ENCODE measurements at places on chromosomes 6 and 20.

DNA sequence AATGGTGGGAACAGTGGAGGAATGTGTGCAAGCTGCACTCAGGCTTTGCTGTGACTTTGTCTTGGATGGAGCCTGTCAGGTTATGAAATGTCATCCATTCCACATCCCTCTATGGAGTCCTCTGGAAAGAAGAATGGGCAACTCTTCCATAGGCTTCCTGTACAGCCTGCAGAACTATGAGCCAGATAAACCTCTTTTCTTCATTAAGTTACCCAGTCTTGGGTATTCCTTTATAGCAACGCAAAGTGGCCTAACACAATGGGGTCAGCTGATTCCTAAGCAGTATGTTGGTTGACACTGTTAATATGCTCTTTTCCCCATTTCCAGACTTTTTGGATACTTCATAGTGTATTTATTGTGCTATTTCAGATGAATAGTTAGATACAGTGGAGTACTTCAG is 75.8 kb upstream of the IYD start:
- no peak for DNase-seq

DNA sequence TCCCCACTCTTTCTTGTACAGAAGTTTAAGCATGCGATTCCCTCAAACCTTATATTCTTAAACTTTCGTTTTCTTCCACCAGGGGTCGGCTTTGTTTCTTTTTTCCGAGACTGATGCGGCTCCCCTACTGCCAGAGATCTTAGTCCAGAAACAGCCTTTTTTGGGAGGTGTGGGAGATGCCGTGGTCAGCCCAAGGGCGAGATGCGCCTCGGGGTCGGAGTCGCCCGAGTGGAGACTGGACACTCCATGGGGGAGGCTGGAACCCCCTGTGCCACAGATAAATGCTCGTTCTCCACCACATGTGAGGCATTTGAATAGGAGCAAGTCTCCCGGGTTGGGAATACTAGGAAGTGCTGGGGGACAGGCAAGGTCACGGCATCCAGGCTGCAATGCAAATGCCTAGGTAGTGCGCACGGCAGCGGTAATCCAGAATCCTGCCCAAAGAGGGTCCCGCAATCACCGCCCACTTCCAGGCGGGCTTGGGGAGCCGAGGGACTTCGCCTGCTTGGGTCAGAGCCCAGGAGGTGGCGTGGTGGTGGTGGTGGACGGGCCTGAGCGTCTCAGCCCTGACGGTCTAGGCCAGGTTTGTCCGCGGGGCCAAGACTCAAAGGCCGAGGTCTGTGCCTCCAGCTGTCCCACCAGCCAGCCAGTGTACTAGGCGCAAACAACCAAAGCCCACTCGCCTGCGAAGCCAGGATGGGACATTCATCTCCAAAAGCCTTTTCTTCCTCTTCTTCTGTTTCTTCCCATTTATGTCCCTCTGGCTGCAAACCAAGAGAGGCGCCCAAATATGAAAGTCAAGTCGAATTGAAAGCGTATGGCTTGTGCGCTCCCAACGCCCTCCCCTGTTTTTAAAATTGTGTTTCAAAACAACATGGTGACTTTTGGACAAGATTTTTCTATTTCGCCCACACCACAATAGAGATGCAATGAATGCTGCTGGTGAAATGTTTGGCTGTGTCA is 39.3 kb upstream of the OSTM1 start:
- peak; percentile 69 for DNase-seq

GRCh38 chr6:147287869-147288271 is 83.7 kb downstream of the STXBP5 start:
- peak; percentile 24 for DNase-seq

- DNase-seq: no peak
Observed at GRCh38 chr6:34056305-34057108, 89.4 kb downstream of the GRM4 start.

DNA sequence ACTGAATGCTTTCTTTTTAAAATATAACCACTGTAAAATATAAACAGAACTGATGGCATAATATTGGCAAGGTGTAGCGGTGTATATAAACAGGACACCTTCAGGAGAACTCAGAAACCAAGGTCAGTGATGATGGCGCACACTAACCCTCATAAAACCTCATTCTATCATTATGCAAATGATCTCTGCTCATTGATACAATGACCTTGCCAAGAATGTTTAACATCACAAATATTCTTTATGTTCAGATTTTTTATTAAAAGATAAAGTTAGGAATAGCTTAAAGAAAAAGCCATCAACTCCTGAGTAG is 48.6 kb upstream of the DST start:
- DNase-seq: no peak

- DNase-seq: no peak
Observed at GRCh38 chr6:115396112-115396906, 664.4 kb downstream of the FRK start.

- DNase-seq: no peak
Observed at GRCh38 chr6:169720207-169720855, 4.0 kb downstream of the PHF10 start.

DNA sequence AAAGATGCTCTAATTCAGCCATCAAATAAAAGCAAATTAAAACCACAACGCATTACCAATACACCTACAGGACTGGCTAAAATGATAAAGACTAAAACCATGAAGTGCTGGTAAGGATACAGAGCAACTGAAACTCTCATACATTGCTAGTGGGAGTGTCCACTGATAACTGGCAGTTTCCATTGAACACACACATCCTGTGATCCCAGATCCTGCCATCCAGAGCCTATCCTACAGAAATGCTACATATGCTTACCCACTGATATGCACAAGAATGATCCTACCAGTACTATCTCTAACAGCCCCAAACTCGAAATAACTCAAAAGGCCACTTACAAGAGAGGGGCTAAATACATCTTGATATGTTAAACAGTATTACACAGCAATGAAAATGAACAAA is 81.0 kb downstream of the FYN start:
- no peak for DNase-seq

GRCh38 chr20:57103146-57103800 is 163.2 kb downstream of the BMP7 start:
- no peak for DNase-seq

DNA sequence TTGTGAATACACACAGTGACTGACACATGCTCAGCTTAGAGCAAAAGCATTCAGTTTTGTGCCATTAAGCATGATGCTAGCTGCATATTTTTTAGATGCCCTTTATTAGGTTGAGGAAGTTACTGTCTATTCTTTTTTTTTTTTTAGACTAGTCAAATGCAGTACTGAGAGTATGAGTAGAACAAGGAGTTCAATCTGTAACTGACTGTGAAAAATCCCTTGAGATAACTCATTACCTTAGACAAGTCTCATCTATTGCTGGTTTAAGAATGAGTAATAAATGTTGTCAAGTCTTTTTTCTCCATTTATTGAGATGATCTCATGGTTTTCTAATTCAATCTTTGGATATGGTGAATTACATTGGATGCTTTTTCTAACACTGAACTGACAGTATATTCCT is 23.2 kb downstream of the AHI1 start:
- DNase-seq: no peak

DNA sequence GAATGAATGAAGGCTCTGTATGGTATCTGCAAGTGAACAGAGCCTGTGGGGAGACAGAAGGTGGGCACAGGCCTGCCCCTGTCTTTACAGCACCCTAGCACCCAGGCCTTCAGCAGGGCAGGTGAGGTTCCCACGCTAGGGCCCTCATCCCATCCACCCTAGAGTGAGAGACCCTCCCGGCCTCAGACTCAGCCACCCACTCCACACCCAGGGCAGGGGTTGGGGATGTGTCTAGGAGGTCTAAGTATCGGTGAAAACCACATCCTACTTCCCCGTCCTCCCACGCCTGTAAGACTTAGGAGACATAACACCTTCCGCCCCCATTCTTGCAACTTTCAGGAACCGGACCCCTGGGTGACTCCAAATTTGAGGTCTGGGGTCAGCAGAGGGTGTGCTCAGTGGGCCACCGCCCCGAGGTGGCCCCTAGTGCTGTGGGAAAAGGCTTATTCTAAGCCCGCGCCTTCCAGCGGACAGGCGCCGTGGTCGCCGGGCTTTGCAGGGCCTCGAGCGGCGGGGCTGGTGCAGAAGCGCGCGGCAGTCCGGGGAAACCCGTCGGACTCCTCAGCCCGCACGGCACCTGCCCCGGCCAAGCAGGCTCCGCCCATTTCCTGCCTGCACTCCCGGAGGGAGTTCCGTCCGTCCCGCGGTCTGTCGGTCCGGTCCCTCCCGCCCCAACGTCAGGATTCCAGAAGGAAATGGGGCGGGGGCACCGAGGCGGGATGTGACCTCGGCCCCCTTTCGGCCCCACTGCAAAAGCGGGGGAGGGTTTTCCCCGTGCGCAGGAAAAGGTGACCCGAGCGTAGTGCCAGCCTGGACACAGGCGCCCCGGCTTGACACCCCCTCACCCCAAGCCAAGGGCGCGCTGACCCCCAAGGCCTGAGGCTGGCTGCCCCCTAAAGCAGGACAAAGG is 868 bp downstream of the SAMD10 start:
- peak; percentile 78 for DNase-seq

DNA sequence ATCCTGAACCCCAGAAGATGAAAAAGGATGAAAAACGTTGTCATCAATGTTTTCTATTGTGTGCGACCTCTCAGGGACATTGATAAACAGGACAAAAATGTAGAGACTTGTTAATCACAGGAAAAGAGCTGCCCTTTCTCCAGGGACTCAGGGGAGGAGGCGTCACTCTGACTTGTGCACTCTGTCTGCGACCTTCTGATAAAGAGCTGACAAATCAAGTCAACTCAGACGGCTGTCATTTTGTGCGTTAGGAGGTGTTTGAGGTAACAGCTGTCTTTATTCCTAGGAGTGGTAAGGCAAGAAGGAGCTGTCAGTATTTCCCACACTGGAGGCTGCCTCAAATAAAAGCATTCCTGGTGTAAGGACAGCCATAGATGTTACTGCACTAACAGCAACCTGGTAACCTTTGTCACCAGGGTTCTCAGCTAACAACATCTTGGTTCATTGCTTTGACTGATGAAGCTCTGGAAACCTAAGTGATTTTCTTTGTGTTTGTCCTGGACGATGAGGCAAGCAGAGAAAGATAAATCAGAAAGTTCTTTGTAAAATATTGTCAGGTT is 38.6 kb upstream of the NXT1 start:
- no peak for DNase-seq

GRCh38 chr6:97925504-97925903 is 642.5 kb upstream of the MMS22L start:
- DNase-seq: no peak

- no peak for DNase-seq
Observed at GRCh38 chr20:58695895-58696375, 3.3 kb downstream of the NPEPL1 start.

GRCh38 chr6:1815827-1816452 is 206.2 kb downstream of the FOXC1 start:
- no peak for DNase-seq

DNA sequence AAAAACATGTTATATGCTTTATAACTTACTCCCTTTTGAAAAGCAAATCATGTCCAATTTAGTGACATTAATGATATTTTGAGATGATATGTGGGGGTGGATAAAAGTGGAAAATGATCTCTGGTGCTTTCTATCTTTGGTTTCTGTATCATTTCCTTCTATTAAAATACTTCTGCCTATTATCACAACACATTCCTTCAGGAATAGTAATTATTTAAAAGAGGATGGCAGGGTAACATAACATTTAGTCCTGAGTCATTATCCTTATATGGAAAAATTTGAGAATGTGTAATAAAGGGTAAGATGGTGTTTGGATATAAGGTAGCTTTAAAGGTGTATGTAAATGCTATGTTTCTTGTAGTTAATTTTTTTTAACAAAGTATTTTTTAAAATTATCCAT is 657.7 kb downstream of the PHF3 start:
- no peak for DNase-seq

DNA sequence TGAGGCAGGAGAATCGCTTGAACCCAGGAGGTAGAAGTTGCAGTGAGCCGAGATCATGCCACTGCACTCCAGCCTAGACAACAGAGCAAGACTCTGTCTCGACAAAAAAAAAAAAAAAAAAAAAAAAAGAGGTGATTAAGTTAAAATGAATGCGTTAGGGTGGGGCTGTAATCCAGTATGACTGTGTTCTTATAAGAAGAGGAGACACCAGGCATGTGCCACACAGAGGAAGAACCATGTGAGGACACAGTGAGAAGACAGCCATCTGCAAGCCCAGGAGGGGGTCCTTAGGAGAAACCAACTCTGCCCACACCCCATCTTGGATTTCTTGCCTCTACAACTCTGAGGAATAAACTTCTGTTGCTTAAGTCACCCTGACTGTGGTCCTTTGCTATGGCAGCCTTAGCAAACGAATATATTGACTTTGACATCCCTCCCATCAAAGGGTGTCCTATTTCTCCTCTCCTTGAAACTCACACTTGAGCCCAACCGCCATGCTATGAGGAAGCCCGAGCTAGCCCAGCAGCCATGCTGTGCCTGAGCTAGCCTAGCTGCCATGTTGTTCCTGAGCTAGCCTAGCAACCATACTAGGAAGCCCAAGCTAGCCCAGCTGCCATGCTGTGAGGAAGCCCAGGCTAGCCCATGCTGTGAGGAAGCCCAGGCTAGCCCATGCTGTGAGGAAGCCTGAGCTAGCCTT is 15.8 kb upstream of the PPP1R16B start:
- DNase-seq: no peak

- DNase-seq: no peak
Observed at GRCh38 chr6:113649276-113649675, 207.9 kb upstream of the MARCKS start.

- DNase-seq: no peak
Observed at GRCh38 chr20:23998844-23999243, 10.3 kb upstream of the GGTLC1 start.
